SJCRH30 (cell line): ENCODE measurements at places on chromosomes 5 and 9. TPM values are rescaled to one million over a fixed set of nuclear protein-coding genes. Genes with fewer than 3 reads are reported as not detected.

DNA sequence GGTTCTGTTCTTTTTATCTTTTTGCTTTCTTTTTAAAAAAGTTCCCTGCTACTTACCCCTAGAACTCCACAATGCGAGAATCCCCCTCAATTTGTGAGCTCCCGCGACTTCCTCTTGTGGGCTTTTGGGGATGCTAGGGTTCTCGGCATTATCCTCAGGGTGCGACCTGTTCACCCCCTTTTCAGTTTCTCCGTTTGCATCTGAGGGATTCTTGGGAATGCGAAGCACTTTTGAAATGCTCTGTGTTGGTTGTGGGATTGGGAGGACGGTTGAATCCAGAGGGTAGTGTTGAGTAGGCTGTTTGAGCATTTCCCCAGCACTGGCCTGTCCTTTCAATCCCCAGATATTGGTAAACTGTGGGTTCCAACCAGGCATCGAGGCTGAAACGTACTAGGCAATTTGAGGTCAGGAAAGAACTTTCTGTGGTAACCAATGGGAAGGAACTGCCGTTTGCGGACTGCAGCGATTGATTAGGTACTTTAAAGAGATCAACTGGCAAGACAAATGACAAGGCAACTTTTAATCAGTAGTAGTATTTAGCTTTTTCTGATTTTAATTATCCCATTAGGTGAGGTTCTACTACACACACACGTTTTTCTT, 415 bp downstream of the XRCC4 start:
- H3K36me3 ChIP-seq = peaks cover 2% of the 10 kb centered on the region; the same call in 1 of the 2 replicates
- H3K27me3 ChIP-seq = no peaks in the 10 kb centered on the region
- H3K27ac ChIP-seq = peak overlapping the region; percentile 88
- peak; percentile 77 for DNase-seq
- H3K4me3 ChIP-seq = peak overlapping the region; percentile 93
- peaks cover 5% of the 10 kb centered on the region; the same call in 1 of the 2 replicates for H3K4me1 ChIP-seq

DNA sequence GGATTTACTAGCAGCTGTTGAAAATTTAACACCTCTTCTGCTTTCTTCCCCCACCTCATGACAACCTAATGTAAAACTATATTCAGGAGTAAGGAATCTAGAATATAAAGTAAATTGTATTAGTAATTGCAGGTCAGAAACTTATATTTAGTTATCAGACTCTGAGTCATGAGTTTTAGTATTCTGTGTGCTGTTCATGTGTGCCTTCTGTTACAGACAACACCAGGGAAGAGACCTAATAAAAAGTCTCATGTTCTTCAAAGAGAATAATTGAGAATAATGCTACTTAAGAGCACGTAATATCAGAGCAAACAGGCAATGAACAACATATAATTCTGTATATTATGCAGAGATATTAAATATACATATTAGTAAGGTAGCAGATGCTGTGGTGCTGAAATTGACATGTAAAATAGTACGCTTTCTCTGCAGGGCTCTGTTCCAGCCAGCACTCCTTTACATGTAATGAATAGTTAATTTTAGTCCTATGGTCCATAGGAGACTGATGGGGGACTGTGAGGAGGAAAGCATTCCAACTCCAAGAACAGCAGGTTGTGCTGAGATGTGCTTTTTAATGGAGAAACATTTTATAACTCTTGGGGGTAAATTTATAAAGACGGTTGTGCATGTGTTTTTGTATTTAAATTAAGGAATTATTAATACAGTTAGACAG, 106.4 kb downstream of the ZSWIM6 start:
- peaks cover 8% of the 10 kb centered on the region for H3K4me1 ChIP-seq
- H3K36me3 ChIP-seq = peaks cover 2% of the 10 kb centered on the region; the same call in 1 of the 2 replicates
- no peak for DNase-seq
- no peaks in the 10 kb centered on the region for H3K27me3 ChIP-seq
- H3K4me3 ChIP-seq = no peak overlapping the region
- no peak overlapping the region for H3K27ac ChIP-seq

DNA sequence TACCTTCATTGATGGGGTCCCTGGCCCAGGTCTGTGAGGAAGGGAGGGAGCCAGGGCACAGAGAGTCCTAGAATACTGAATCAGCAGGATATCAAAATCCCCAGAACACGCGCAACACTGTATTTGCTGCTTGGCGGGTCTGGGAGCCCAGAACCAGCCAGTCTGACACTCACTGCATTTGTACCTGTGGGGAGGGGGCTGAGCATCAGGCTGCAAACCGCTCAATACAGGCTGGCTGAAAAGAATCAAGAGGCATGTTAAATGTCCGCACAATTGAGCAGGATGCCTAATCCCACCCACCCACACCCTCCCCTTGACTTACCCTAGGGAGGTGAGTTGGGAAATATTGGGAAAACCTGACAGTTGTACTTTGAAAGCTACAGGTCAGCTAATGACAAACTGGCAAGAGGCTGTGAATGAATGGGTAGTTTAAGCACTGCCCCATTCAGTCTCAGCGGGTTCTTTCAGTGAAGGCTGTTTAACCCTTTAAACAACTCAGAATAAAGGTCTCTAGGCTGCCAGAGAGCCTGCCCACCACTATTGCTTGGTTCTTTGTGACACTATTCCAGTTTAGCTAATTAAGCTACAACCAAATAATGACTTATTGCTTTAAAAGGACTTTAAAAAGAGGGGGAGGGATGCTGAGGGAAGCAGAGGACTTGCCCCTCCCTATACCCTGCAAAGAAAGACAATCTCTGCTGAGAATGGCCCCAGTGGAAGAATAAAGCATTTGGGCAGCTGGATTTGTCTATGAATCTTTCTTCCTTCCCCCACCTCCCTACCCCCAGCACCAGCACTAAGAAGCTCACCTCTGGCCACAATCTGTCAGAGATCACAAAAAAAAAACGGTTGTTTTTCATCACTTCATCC, 5.0 kb downstream of the SPRY4 start:
- H3K27me3 ChIP-seq = no peaks in the 10 kb centered on the region
- no peak for DNase-seq
- H3K36me3 ChIP-seq = peaks cover 18% of the 10 kb centered on the region; the same call in 1 of the 2 replicates
- H3K4me1 ChIP-seq = peaks cover 42% of the 10 kb centered on the region
- no peak overlapping the region for H3K4me3 ChIP-seq
- H3K27ac ChIP-seq = no peak overlapping the region

IFNE gene
- not detected in 2 replicates for total RNA-seq

CCDC152 gene
- 0.20 and 0.23 TPM in 2 replicates for total RNA-seq

DNA sequence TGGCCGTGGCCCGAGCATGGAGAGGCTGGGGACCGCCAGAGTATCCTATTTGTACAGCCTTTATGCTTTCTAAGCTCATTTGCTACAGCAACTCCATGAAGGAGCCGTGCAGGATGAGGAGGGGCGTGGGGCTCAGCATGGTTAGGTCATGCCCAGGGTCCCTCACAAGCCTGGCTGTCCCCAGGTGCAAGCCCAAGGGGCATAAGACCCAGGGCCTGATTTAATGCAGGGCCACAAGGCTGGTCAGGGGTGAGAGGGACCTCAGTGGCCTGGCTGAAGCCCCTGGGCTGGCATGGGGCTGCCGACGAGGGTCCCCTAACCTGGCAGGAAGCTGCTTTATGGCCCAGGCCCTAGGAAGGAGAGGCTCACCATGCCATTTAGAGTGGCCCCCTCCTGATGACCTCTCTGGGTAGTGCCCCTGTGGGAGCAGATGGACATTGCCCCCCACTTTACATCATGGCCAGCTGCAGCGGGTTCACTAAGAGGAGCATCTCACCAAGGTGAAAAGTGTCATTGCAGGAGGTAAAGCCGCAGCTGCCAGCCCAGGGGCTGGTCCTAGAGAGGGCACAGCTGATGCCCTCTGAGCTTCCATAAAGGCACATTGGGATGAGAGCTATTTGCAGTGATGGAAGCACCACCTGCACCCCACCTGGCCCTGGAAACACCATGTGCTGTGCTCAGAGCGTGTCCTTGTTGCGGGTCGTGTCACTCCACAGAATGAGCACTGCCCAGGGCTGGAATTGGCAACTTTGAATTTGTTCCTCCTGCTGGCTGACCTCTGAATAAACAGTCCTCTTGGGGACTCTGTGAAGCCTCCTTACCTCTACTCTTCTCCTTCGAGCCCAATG, 58.9 kb downstream of the ZNF618 start:
- H3K4me1 ChIP-seq = no peaks in the 10 kb centered on the region
- no peak overlapping the region for H3K27ac ChIP-seq
- H3K36me3 ChIP-seq = no peaks in the 10 kb centered on the region; the same call in 1 of the 2 replicates

NEURL1B gene
- 17.8 and 18.8 TPM in 2 replicates for total RNA-seq

DNA sequence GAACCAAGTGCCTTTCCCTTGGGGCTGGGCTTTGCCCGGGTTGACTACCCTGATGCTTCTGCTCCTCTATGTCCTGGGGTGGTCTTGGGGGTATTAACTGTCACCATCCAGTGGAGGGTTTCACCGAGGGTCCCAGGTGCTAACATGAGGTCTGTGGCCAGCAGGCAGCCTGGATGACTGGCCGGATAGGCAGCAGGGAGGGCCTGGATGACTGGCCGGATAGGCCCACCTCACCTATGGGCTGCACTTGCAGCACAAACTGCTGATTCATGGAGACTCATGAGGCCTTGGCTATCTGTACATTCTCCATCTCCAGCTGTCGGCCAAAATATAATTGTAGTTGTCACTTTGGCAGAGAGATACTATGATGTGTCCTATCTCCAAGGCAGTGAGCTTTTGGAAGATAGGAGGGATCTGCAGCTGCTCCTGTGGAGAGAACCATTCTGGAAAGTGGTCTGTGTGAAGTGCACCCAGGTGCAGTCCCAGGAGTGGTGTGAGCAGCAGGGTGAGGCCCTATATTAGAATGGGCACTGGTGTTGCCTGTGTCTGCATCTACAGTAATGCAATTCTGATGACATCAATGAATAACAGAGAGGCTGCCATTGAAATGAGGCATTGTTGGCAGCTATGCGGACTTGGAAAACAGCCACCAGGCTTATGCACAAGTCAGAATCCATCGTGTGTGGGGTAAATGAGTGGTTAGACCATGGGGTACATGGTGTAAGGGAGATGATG, 26.3 kb upstream of the CDKN2AIPNL start:
- peaks cover 10% of the 10 kb centered on the region for H3K27me3 ChIP-seq
- no peak overlapping the region for H3K4me3 ChIP-seq
- H3K4me1 ChIP-seq = peaks cover 2% of the 10 kb centered on the region; the same call in 1 of the 2 replicates
- DNase-seq = no peak
- no peak overlapping the region for H3K27ac ChIP-seq

- no peak overlapping the region for H3K27ac ChIP-seq
- H3K4me3 ChIP-seq = no peak overlapping the region
- no peaks in the 10 kb centered on the region for H3K27me3 ChIP-seq
- no peak for DNase-seq
- no peaks in the 10 kb centered on the region for H3K4me1 ChIP-seq
Observed at GRCh38 chr5:168693297-168693696, 114.1 kb upstream of the PANK3 start.

TRIM14 gene
- total RNA-seq = 0.22 and 0.30 TPM in 2 replicates
